ENCODE measurements at places on chromosomes 11 and 22.

DNA sequence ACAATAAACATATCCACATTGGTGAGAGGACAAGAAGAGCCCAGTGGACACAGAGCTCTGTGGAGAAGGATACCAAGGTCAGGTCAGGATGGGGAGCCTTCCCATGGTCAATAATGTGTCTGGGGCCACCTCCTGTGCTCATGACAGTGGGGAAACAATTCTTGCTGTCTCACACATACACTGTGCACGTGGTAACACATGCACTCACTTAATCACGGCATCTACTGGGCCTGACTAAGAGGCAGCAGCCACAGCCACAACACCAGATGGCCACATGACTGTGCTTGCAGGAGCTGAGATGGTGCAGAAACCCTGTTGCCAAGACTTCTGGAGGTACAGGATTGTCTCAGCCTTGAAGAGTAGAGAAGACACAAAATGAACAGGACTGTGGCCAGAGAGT lies 28.6 kb downstream of the C22orf42 start:
- no peak overlapping the region for H3K4me3 ChIP-seq
- H3K4me1 ChIP-seq, result no peaks in the 10 kb centered on the region
- no peaks in the 10 kb centered on the region for H3K36me3 ChIP-seq
- no peak overlapping the region for H3K27ac ChIP-seq
- DNase-seq, result no peak

DNA sequence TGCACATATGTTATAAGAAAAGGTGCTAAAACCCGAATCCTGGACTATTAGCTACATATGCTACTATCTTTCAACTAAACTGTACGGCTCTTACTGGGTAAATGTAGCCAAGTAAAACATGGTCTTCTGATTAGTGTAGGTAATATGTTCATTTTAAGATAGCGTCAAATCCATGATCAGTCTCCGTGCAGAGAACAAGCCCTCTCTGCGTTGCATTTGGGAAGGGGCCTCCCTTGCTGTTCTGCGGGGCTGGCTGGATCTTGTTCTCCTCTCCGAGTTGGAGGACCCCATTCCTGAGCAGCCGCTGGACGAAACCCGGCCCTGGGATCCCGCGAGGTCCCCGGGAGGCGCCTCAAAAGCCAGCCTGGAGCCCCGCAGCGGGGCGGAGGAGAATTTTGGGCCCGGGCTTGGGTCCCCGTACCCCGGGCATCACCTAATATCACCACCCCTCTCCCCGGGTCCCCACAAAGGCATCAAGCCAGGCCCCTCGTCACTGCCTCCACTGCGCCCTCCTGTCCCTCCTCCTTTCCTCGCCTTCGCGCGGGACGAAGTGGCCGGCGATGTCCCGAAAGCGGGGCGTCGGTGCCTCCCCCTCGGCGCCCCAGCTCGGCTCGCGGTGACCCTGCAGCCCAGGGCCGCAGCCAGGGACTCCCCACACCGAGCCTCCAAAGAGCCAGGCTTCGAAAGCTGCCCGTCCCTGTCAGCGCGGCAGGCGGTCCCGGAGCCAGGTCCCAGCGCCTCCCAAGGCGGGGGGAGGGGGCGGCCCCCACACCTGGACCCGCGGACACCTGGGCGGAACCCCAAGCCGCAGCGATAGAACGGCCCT lies 54.5 kb upstream of the FBXO3 start:
- H3K4me3 ChIP-seq, result peak overlapping the region; percentile 33
- no peaks in the 10 kb centered on the region for H3K36me3 ChIP-seq
- no peak overlapping the region for H3K27ac ChIP-seq
- DNase-seq, result no peak
- H3K4me1 ChIP-seq, result peaks cover 2% of the 10 kb centered on the region

GRCh38 chr22:37365950-37366349 lies 61.3 kb downstream of the ELFN2 start:
- DNase-seq, result no peak
- no peak overlapping the region for H3K27ac ChIP-seq
- no peak overlapping the region for H3K4me3 ChIP-seq
- no peaks in the 10 kb centered on the region for H3K27me3 ChIP-seq
- H3K4me1 ChIP-seq, result no peaks in the 10 kb centered on the region

- no peak overlapping the region for H3K4me3 ChIP-seq
- no peaks in the 10 kb centered on the region for H3K4me1 ChIP-seq
- H3K27me3 ChIP-seq, result no peaks in the 10 kb centered on the region
- no peaks in the 10 kb centered on the region for H3K36me3 ChIP-seq
- no peak for DNase-seq
Measured at GRCh38 chr11:80155412-80156017, 714.7 kb upstream of the TENM4 start.

DNA sequence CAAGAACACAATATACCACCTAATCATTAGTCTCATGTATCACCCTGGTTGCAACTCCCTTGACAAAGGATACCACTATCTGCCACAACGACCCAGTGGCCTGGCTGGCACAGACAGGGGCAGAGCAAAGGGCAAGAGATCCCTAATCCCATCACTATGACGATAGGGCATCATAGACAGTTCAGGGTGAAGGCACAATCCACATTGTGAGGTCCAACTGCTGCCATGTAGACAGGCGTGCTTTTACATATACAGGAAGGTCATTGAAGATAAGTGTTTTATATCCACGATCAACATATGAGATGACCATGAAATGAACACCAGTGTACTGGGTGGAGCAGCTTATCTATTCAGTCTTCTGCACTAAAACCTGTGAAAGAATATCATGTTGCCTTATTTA lies 94.6 kb downstream of the IGLL1 start:
- no peaks in the 10 kb centered on the region for H3K27me3 ChIP-seq
- H3K4me1 ChIP-seq, result no peaks in the 10 kb centered on the region
- no peak overlapping the region for H3K27ac ChIP-seq
- no peak overlapping the region for H3K4me3 ChIP-seq
- H3K36me3 ChIP-seq, result no peaks in the 10 kb centered on the region

DNA sequence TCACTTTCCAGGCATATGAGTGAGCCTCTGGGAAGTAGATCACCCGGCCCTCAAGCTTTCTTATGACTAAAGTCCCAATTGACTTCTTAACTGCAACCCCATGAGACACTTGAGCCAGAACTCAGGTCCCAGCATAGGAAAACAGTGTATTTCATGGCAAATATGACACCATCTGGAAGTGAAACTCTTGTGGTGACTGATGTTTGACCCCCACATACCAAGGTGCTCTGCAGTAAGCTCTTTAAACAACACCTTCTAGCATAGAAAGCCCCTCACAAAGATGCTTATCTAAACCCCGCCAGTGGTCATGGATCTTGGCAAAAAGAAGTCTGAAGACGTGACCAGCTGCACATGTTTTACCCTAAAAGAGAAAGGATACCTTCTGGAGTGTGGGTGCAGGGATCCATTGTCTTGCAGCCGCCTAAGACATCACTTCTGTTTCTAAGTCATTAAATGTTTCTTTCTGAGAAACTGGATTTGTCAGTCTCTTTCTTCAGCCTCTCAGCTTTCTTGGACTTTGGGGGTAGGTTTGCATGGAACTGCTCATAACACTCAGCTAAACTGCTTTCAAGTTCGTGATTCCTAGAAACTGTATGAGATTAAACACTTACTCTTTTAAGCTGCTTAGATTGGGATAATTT lies 7.4 kb upstream of the PELI3 start:
- no peaks in the 10 kb centered on the region for H3K4me1 ChIP-seq
- DNase-seq, result no peak
- no peaks in the 10 kb centered on the region for H3K36me3 ChIP-seq
- H3K27me3 ChIP-seq, result no peaks in the 10 kb centered on the region

DNA sequence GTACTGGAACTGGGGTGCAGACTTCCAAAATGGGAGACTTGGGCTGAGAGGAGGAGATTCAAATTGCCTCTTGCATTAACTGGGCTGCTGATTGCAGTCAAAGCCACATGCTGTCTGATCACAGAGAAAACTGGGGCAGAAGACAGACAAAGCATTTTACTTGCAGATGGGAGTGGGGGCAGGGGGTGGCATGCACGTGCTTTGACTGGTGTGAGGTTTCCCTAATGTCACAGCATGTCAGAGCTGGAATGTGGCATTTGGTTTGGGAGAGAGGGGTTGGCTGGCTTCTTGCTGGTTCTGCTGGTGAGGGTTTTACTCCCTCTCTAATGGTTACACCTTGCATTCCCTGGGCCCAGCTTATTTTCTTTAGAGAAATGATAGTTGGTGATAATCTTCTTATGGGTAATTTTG lies 2.9 kb downstream of the TUB start:
- H3K27me3 ChIP-seq, result no peaks in the 10 kb centered on the region
- H3K4me1 ChIP-seq, result peaks cover 7% of the 10 kb centered on the region
- no peak overlapping the region for H3K27ac ChIP-seq

- H3K36me3 ChIP-seq, result no peaks in the 10 kb centered on the region
- no peaks in the 10 kb centered on the region for H3K27me3 ChIP-seq
- no peak overlapping the region for H3K27ac ChIP-seq
- peaks cover 10% of the 10 kb centered on the region for H3K4me1 ChIP-seq
- peak overlapping the region; percentile 91 for H3K4me3 ChIP-seq
- DNase-seq, result no peak
Measured at GRCh38 chr22:41094041-41094593, 1.7 kb downstream of the EP300 start.

- H3K4me1 ChIP-seq, result no peaks in the 10 kb centered on the region
- DNase-seq, result no peak
- H3K4me3 ChIP-seq, result no peak overlapping the region
- H3K27me3 ChIP-seq, result no peaks in the 10 kb centered on the region
Measured at GRCh38 chr11:21631991-21632390, 560.9 kb upstream of the ANO5 start.

GRCh38 chr22:24103301-24103700 lies 78.0 kb upstream of the SUSD2 start:
- no peaks in the 10 kb centered on the region for H3K36me3 ChIP-seq
- DNase-seq, result no peak
- H3K27me3 ChIP-seq, result no peaks in the 10 kb centered on the region
- H3K4me3 ChIP-seq, result no peak overlapping the region
- H3K27ac ChIP-seq, result no peak overlapping the region

GRCh38 chr11:124644426-124645280 lies 22.0 kb downstream of the TBRG1 start:
- no peak overlapping the region for H3K27ac ChIP-seq
- peak; percentile 54 for DNase-seq

GRCh38 chr11:17778956-17779860 lies 44.6 kb downstream of the KCNC1 start:
- no peaks in the 10 kb centered on the region for H3K27me3 ChIP-seq
- H3K27ac ChIP-seq, result no peak overlapping the region
- no peak for DNase-seq
- no peaks in the 10 kb centered on the region for H3K4me1 ChIP-seq
- no peak overlapping the region for H3K4me3 ChIP-seq

- DNase-seq, result no peak
- no peak overlapping the region for H3K4me3 ChIP-seq
- no peaks in the 10 kb centered on the region for H3K36me3 ChIP-seq
- H3K27me3 ChIP-seq, result no peaks in the 10 kb centered on the region
Measured at GRCh38 chr22:33034753-33035152, 23.4 kb downstream of the SYN3 start.

GRCh38 chr11:34600339-34601084 lies 20.4 kb upstream of the EHF start:
- H3K4me1 ChIP-seq, result no peaks in the 10 kb centered on the region
- H3K4me3 ChIP-seq, result no peak overlapping the region
- no peak overlapping the region for H3K27ac ChIP-seq
- no peaks in the 10 kb centered on the region for H3K36me3 ChIP-seq
- no peak for DNase-seq

GRCh38 chr11:16891964-16892363 lies 122.2 kb downstream of the PLEKHA7 start:
- H3K4me3 ChIP-seq, result no peak overlapping the region

DNA sequence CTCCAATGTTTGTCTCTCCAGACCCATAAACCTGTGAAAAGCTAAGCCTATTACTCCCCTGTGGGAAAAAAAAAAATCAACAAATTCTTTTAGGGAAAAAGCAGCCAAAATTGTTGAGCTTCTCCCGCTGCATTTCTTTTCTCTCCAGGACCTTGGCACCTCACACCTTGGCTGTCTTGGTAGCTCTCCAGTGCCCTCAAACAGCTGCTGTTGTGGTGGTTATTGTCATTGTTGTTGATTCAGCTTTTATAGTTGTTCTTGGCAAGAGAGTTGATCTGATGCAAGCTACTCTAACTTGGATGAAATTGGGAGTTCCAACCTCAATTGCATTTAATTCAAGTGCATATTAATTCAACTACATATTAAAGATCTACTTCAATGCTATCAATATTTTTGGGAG lies 516.9 kb upstream of the LARGE1 start:
- H3K4me1 ChIP-seq, result no peaks in the 10 kb centered on the region
- no peak for DNase-seq
- no peaks in the 10 kb centered on the region for H3K36me3 ChIP-seq
- H3K27ac ChIP-seq, result no peak overlapping the region

GRCh38 chr11:44883277-44883676 lies 67.4 kb downstream of the TP53I11 start:
- H3K4me1 ChIP-seq, result peaks cover 1% of the 10 kb centered on the region
- no peaks in the 10 kb centered on the region for H3K27me3 ChIP-seq
- H3K4me3 ChIP-seq, result no peak overlapping the region
- no peaks in the 10 kb centered on the region for H3K36me3 ChIP-seq
- DNase-seq, result no peak

DNA sequence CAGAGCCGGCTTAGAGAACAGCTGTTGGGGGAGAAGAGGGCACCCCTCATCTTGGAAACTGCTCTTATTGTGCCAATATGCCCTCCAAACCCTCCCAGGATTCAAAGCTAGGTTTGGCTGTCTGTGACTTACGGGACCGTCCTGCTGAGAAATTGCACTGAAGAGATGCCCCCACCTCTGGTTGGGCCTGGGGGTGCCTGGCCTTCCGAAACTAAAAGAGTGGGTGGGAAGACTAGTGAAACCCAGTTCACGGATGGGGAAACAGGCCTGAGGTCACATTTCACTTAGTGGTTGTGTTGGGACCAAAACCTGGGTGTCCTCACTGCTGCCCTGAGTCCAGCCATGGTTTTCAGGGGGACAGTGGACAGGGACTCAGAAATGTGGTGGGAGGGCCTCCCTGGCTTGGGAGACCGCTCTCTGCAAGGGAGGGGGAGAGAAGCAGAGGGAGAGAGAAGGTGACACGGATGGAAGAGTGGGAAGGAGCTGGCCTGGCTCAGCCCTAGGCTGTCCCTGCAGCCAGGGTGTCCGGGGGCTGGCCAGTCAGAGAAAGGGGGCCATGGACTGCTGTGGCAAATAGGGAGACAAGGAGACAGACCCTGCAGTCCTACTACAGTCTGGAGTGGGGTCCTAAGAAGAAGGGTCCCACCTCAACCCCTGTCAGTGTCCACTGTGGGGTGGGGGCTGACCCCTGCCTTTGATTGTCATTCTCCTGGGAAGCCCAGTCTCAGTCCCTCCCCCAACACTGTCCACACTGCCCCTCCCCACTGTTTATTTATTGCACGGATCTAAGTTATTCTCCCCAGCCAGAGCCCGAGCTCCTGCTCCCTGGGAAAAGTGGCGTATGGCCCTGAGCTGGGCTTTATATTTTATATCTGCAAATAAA lies 13.6 kb downstream of the MAFF start:
- H3K27ac ChIP-seq, result no peak overlapping the region
- no peak for DNase-seq
- H3K36me3 ChIP-seq, result no peaks in the 10 kb centered on the region
- peaks cover 13% of the 10 kb centered on the region for H3K4me1 ChIP-seq
- no peaks in the 10 kb centered on the region for H3K27me3 ChIP-seq

GRCh38 chr22:43821606-43822425 lies 9.7 kb upstream of the EFCAB6 start:
- no peak overlapping the region for H3K27ac ChIP-seq
- H3K4me1 ChIP-seq, result peaks cover 2% of the 10 kb centered on the region
- H3K4me3 ChIP-seq, result no peak overlapping the region

Data from ovary (tissue), 10 donors.